ENCODE measurements at places on chromosomes 2 and 18.

- no peak for DNase-seq
Observed at GRCh38 chr2:86417961-86418360, 23.2 kb upstream of the KDM3A start.

- DNase-seq, result no peak
Observed at GRCh38 chr2:200736646-200737274, 75.0 kb upstream of the BZW1 start.

- no peak for DNase-seq
Observed at GRCh38 chr2:86195808-86196387, 636 bp upstream of the IMMT start.

GRCh38 chr18:31419457-31419932, 28.0 kb upstream of the DSG3 start:
- no peak for DNase-seq

DNA sequence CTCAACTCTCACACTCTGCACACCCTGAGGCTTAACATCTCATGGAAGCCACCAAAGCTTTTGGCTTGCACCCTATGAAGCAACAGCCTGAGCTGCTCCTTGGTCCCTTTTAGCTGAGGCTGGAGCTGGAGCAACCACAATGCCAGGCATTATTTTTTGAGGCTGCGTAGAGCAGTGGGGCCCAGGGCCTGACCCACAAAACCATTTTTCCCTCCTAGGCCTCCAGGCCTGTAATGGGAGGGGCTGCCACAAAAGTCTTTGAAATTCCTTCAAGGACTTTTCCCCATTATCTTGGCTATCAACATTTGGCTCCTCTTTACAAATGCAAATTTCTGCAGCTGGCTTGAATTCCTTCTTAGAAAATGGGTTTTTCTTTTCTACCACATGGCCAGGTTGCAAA, 39.8 kb downstream of the CTNNA2 start:
- no peak for DNase-seq

- no peak for DNase-seq
Observed at GRCh38 chr2:49801898-49802450, 647.7 kb upstream of the FSHR start.

GRCh38 chr2:11889101-11889850, 142.8 kb downstream of the LPIN1 start:
- DNase-seq, result no peak

- DNase-seq, result no peak
Observed at GRCh38 chr18:78975292-78975691, 4.3 kb upstream of the SALL3 start.

GRCh38 chr18:34787931-34788532, 77.9 kb downstream of the DTNA start:
- DNase-seq, result peak; percentile 24

DNA sequence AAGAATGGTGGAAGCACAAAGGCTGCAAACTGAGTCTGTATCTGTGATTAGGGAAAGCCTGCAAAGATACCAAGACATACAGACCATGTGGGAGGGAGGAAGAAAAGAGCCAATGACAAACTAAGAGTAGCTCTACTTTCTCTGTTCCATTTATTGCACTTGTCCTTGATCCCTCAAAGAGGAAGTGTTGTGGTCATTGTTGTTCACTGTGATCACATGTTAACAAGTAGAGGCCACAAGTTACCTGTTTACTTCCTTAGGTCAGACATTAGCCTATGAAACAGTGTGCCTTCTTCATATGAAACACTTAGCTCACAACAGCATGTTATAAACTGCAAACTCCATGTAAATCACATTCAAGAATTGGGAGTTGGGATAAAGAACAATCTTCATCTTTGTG, 32.6 kb downstream of the MAP2 start:
- DNase-seq, result no peak

DNA sequence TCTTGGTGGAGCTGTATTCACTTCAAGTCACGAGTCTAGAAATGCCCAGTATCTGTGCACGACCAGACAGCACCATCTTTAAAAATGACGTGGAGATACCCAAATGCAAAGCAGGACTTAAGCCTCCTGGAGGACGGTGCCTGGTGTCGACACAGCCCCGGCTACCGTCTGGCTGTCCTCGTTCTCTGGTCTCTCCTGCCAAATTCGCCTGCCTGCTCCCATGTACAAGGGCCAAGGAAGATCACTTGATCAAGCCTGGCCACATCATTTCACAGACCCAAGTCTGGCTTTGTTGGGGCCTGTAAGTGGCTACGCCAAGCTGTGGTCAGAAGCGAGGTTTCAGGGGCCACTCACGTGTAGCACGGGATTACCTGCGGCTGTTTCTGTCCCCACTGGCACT, 9.4 kb downstream of the ODC1 start:
- no peak for DNase-seq

DNA sequence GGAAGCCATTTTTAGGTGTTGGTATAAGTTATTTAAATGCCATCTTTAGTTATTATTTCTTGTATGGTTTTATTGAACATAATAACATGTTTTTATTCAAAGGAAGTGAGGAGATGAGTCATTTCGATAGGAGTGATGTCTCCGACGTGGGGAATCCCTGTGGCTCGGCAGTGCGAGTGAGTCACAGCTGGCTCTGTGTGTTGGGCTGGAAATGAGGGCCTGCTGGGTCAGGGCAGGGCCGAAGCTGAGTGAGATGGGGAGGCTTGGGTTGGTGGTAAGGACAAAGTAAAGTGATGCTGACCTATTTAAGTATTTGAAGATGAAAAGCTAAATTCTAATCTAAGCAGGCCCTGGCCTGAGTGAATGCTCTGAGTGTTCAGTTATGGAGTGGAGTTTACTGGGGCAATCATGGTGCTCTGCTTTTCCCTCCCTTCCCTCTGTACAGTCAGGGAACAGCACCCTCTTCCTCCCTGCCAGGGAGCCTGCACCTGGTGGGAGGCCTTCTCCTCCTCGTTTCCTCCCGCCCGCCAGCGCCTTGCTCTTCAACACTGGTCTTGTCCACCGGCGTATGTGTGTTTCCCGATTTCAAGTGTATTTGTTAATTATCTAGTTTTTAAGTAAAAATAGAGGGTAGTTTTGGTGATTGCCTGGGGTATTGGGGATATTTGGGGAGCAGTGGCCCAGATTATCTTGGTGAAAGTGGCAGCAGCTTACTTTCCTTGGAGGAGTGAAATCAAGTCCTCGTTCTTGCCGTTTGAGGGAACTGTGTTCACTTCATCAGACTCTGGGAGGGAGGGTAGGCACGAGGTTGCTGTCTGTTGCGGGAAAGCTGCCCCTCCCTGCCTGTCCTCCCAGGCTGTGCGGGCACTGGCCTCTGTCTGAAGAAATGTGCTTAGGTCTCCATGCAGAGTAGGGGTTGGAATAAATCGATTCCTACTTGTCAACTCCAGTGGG, 157.0 kb downstream of the LDLRAD4 start:
- peak; percentile 78 for DNase-seq

DNA sequence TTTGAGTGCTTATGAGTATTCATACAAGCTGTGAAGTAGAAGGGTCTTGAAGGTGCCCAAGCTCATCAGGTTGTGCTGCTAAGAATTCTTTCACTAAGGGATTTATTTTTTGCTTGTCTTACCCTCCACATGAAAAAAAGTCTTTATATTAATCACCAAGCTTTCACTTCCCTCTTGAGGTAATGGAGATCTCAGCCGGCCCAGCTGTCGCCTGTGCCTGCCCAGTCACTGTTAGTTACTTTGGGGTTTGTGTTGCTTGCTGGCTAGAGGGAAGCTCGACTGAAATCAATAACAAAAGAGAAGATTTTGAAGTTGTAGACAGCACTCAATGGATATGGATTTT, 21.9 kb downstream of the MC2R start:
- DNase-seq, result no peak

DNA sequence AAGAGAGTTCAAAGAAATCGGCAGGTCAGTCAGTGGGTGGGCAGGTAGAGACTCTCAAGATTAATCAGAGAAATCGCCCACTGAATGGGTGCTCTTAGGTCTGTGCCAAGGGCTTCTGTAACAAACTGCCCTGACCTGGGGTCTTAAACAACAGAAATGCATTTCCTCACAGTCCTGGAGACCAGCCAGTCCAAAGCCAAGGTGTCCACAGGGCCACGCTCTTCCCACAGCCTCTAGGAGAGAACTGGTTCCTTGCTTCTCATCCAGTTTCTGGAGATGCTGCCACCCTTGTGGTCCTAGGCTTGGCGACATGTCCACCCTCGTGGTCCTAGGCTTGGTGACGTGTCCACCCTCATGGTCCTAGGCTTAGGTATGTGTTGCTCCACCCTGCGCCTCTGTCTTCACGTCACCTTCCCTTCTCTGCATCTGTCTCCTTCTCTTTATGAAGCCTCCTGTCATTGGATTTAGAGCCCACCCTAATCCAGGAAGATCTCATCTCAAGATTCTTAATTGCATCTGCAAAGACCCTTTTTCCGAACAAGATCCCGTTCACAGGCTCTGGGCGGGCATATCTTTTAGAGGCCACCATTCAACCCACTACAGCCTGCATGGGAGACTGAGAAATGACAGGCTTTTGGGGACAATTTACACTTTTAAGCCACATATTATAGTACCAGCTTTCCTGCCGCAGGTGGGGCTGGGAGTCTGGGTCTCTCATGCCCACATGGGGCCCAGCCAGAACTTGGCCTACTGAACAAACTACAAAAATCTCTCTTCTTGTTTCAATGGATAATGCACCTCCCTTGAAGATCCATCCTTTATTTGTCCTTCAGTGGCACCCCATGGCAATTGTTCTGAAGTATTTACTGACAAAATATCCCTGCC, 161.3 kb downstream of the ASB1 start:
- DNase-seq, result no peak

- peak; percentile 83 for DNase-seq
Observed at GRCh38 chr2:174787487-174788205, 23.4 kb upstream of the CHRNA1 start.

DNA sequence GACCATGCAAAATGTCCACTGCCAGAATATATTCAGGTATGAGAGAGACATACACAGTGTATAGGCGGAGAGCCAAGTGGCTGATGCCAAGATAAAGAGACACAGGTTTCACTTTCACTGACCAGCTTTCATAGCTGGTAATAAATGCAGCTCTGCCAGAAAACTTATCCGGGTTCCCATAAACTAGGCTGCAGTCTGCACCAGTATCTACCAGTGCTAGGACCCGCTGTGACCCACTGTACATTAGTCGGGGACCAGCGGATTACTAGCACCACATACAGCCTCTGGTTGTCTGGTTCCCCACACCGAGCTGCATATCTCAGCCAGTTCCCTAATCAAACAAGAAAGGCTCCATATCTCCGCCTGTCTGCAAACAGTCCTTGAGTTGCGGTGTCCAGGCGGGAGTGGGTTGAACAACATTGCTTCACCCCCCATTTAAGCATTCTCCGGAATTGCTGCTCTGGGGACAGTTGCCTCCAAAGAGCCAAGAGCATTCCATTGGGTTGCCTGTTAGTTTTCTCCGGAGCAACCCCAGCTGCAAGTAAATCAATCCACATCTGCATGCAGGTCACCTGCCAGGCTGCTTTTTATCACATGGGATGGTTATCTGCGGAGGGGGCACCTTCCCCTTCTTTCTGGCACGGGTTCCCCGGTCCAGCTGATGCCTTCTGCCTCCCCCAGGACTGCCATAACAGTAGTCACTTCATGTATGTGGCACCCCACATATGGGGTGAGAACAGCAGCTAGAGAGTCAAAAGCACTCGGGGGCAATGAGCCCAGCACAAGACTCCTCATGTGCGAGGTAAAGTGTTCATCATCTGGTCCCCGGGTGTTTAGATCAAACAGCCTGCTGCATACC, 18.0 kb upstream of the KLHL23 start:
- DNase-seq, result no peak

DNA sequence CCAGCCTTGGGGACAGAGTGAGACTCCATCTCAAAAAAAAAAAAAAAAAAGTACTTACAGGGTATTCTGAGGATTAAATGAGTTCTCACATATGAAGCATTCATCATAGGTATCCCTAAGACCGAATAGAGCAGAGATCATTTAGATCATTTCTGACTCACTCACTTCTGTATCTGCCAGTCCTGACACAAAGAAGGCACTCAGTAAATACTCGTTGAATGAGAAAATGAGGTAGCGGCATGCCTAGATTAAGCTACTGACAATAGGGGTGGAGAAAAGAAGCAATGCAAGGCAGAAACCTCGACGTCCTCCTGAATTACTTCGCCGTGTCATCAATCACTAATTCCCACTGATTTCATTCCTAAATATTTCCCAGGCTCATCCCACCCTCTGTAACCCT, 103.8 kb downstream of the GREB1L start:
- no peak for DNase-seq

DNA sequence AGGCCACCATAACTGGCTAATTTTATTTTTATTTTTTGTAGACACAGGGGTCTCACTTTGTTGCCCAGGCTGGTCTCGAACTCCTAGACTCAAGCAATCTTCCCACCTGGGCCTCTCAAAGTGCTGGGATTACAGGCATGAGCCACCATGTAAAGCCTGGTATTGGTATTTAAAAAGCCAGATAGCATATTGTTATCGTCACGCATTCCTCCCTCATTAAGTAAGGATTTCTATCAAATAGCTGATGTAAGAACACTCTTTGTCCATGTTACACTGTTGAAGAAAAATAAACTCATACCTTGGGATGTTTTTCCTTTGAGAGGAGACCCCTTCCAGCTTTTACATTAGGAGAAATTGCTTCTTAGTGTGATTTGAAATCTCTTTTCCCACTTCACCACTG, 39.2 kb upstream of the DARS1 start:
- DNase-seq, result no peak

GRCh38 chr2:221808488-221808887, 236.4 kb upstream of the EPHA4 start:
- no peak for DNase-seq

DNA sequence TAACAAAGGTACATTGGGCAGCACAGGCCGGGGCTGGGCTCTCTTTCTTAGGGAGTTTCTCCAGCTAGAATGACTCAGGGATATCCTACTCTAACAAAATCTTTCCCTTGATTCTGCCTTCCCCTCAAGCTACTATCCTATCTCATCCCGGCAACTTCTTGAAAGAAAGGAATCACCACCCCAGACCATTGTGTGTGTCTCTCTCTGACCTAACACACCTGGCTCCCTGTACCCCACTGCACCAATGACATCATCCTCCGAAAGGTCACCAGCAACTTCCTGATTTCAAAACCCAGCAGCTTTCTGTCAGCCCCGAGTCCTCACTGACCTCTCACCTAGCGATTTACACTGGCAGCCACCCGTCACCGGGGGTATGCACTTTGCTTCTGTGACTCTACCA, 72.1 kb upstream of the MAP4K4 start:
- no peak for DNase-seq

DNA sequence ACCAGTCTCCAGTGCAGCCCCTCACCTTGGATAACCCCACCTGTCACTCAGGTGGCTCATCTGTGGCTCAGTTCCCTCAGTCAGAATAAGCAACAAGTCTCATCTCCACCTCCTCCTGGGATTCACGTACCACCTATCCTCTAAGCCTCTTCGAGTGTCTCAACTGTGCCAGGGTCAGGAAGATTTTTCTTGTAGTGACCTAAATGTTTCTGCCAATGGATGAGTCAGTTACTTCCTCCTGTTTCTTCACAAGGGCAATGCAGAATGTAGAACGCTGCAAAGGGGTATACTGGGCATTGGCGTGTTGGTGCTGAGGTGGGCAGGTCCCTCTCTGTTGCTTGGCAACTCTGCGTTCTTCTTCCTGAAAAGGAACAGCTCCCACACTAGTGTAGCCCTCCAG, 213.3 kb upstream of the CXCR4 start:
- no peak for DNase-seq

- no peak for DNase-seq
Observed at GRCh38 chr2:25000503-25001324, 29.0 kb upstream of the DNAJC27 start.

GRCh38 chr2:165572151-165572550, 102.7 kb downstream of the CSRNP3 start:
- no peak for DNase-seq
